ENCODE measurements at places on chromosomes 4 and X.

GRCh38 chrX:115437841-115438595 lies 123.0 kb upstream of the PLS3 start:
- DNase-seq, result no peak

GRCh38 chrX:118261151-118261550 lies 84.8 kb upstream of the WDR44 start:
- DNase-seq, result no peak

DNA sequence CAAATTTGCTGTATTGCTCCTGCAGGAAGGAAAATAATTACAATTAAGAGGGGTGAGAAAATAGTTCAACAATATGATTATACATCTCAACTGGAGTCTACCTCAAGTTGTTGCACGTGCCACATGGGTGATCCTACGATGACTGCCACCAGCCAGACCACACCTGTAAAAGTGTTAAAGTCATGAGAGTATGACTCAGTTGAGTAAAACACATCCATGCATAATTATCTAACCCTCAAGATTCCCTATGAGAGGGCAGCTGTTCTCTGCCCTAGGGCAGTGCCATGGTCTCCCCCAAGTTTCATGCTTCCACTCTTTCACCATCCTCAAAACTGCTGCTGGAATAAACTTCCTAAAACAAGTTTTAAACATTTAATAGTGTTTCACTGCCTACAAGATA lies 44.1 kb downstream of the QRFPR start:
- DNase-seq, result no peak

GRCh38 chrX:45449982-45450381 lies 249.3 kb upstream of the DIPK2B start:
- DNase-seq, result peak; percentile 87

- DNase-seq, result no peak
These were observed 31.9 kb downstream of the DTHD1 start for GRCh38 chr4:36313301-36313700.

DNA sequence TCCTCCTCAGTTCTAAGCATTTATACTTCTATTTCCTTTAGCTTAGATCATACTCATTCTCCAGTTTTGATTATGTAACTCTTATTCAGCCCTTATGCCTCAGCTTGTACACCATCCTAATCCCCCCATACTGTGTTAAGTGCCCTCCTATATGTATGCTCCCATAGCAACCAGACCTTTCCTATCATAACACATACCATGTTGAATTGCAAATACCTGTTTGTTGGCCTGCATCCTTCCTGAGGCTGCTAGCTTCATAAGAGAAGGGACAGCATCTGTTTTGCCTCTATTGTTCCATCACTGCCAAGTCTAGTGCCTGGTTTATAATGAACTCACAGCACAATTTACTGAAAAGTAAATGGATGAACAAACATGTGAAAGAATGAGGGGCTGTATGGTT lies 443.7 kb downstream of the CENPC start:
- no peak for DNase-seq

DNA sequence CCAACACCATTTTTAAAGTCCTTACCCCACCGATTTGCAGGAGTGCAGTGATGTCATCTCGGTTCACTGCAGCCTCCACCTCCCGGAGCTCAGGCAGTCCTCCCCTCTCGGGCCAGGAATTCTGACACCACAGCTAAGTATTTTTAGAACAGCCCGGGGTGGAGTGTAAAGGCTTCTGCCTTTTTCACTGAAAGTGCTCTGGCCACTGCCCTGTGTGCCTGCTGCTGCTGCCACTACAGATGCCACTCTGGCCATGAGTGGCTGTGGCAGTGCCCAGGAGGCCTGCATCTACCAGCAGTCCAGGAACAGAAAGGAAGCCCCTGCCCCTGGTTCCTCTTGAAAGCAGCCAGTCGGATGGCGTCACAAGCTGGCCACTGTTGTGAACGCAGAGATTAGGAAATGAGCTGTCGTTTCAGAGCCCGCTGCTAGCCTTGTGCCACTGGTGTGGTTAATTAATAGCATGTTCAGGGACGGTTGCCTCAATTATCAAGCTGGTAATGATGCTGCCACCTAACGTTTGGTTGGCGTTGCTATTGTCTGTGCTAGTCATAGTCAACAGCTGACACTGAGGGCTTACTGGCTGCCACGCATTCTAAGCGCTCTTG lies 23.6 kb upstream of the TBC1D14 start:
- DNase-seq, result peak; percentile 74

DNA sequence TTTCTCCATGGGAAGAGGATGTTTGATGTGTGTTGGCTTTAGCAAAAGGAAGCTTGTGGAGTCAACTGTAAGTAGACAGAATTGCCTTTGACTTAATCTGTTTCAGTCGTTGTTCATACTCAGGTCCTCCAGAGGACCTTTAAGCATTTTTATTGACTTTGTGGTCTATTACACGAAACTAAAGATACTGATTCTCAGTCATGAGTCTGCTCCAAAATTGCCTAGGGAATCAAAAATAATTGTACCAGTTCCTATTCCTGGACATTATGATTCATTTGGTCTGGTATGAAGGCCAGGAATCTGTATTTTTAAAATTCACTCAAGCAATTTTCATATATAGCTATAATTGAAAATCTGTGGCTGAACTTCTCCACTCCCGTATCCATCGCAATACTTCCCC lies 38.6 kb downstream of the AR start:
- DNase-seq, result no peak

GRCh38 chrX:18425199-18426003 lies at the start of gene CDKL5:
CDKL5 (plus strand) TSS chrX:18425608; CDS start chrX:18507097, 81,489 bp downstream.
- peak; percentile 97 for DNase-seq

GRCh38 chrX:63758011-63758410 lies 27.0 kb downstream of the ARHGEF9 start:
- no peak for DNase-seq

- DNase-seq, result peak; percentile 12
These were observed 7.5 kb downstream of the NEK1 start for GRCh38 chr4:169604903-169605331.

DNA sequence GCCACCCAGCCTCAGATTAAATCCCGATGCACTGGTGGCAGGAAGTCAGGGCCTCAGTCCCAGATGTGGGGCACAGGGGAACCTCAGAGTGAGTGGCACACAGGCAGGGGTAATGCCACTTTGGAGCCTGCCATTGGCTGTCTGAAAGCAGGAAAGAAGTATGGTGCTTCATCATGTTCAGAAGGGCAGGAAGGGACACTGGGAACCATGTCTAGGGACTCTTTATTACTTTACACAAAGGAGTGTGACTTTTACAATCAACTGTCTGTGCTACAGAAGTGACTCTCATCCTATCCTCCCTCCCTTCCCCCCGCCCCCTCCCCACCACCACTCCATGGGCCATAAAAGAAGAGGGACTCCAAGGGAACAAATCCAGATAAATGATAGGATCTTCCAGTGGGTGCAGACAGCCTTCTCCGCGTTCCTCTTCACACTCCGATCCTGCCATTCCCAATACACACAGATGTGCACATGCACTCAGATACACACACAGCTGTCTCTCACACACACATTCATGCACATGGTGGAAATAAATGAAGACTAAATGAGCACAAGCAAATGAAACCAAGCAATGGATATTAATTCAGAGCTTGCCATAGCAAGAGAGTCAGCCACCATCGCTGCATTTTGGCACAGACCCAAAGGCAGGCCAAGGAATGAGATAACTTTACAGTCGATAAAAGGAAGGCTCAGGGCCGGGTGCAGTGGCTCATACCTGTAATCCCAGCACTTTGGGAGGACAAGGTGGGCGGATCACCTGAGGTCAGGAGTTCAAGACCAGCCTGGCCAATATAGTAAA lies 2.5 kb upstream of the TMEM154 start:
- no peak for DNase-seq

DNA sequence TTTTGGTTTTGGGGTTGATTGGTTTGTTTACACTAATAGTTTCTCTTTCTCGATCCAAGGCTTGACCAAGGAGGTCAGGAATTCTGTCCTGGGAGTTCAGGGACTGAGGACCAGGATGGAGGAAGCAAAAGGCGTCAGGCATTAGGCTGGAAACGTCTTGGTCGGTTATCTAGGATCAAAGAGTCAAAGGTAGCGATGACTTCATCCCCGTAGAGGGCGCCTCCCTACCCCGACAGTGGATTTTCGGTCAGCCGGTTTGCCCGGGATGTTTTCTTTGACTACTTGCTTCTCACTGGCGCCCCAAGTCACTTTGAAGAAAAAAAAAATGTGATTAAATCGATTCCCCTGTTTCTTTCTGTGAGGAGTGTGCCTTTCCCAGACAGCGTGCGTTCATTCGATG lies 980 bp upstream of the FHDC1 start:
- DNase-seq, result peak; percentile 20

- DNase-seq, result peak; percentile 93
These were observed 29.6 kb downstream of the PDK3 start for GRCh38 chrX:24494647-24495075.

GRCh38 chrX:10121787-10122186 lies 35.0 kb upstream of the CLCN4 start:
- no peak for DNase-seq

DNA sequence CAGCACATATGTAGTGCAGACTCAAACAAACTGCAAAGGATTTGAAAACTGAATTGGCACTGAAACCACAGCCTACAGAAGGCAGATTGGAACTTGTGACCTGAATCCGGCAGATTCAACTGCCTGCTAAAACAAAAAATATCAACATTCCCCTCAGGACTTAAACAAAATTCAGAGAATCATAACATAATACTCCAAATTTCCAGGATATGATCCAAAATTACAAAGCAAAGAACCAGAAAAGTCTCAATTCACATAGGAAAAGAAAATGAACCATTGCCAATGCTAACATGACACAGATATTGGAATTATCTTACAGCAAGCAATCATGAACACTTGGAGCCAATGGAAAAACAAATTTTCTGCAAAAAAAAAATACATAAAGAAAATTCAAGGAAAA lies 250.4 kb downstream of the PRDM5 start:
- DNase-seq, result no peak

- no peak for DNase-seq
These were observed 87.9 kb downstream of the WDFY3 start for GRCh38 chr4:84878546-84878945.

- peak; percentile 22 for DNase-seq
These were observed 1.1 kb downstream of the SOWAHB start for GRCh38 chr4:76896614-76897535.

GRCh38 chr4:2082627-2083026 lies 23.5 kb downstream of the NAT8L start:
- no peak for DNase-seq

GRCh38 chr4:90614371-90614770 lies 487.2 kb downstream of the CCSER1 start:
- DNase-seq, result no peak
